Placental pericyte (primary cell): ENCODE measurements at places on chromosomes 1 and 21. TPM values are rescaled to one million over a fixed set of nuclear protein-coding genes. Genes with fewer than 3 reads are reported as not detected.

KLF17 gene
- total RNA-seq, result under 0.01 and 0.14 TPM in 2 replicates

RHD gene
- not detected in 2 replicates for total RNA-seq

ZC3H11A gene
- total RNA-seq, result 106 and 118 TPM in 2 replicates

SGIP1 gene
- total RNA-seq, result 53.4 and 108 TPM in 2 replicates
